ENCODE measurements at places on chromosomes 12 and 14.

GRCh38 chr12:29804019-29804418 lies 20.3 kb upstream of the TMTC1 start:
- no peak for DNase-seq
- H3K4me3 ChIP-seq: no peak overlapping the region
- H3K4me1 ChIP-seq: no peaks in the 10 kb centered on the region
- no peaks in the 10 kb centered on the region for H3K27me3 ChIP-seq
- no peak overlapping the region for H3K27ac ChIP-seq

DNA sequence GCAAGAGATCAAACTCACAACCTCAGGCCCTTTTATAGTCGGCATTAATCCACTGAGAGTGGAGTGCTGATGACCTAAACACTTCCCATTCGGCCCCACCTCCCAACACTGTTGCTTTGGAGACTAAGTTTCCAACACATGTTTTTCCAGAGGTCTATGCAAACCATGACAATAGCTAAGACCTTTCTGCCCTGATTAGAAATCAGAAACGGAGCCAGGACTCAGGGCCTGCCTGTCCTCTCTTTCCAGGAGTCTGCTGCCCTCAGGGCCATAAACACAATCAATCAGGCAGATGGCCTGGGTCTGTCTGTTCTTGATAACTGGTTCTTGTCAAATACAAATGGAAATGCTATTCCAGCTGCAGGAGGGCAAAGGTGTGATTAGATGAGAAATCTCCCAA lies 97.2 kb upstream of the PSMC1 start:
- no peak overlapping the region for H3K27ac ChIP-seq
- no peaks in the 10 kb centered on the region for H3K36me3 ChIP-seq
- DNase-seq: peak; percentile 18
- H3K4me3 ChIP-seq: no peak overlapping the region
- H3K27me3 ChIP-seq: no peaks in the 10 kb centered on the region

DNA sequence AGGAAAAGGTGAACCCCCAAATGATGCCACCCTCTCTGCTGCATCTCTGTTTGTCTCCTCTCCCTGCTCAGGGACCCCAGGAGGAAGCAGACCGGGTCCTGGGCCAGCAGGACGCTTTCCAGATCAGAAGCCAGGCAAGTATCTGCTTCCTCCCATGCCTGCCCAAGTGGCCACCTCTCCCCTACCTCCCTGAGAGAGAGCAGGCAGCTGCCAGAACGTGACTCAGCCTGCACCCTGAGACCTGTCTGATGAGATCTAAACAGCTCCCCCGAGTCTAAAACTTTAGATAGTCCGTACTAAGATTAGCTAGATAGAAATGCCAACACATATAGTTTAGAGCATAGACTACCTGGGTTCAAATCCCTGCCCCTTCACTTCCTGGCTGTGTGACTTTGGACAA lies 31.2 kb upstream of the OAS1 start:
- H3K4me3 ChIP-seq: no peak overlapping the region
- H3K27ac ChIP-seq: no peak overlapping the region
- no peaks in the 10 kb centered on the region for H3K36me3 ChIP-seq

DNA sequence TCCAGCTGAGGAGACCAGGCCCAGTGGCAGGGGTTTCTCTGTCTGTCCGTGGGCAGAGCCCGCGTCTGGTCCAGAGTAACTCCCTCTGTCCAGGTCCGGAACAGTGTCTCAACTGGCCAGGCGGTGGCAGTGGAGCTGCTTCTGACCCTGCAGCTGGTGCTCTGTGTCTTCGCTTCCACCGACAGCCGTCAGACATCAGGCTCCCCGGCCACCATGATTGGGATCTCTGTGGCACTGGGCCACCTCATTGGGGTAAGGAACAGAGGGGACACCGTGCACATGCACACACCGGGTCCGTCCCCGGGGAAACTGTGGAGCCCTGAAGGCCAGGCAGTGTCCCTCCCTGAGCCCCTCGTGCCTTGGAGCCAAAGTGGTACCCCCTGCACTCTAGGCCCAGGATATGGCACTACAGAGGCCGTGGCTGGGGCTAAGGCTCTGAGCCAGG lies 1.5 kb downstream of the AQP6 start:
- peaks cover 15% of the 10 kb centered on the region for H3K27me3 ChIP-seq
- H3K4me1 ChIP-seq: peaks cover 24% of the 10 kb centered on the region
- DNase-seq: no peak
- H3K4me3 ChIP-seq: no peak overlapping the region

DNA sequence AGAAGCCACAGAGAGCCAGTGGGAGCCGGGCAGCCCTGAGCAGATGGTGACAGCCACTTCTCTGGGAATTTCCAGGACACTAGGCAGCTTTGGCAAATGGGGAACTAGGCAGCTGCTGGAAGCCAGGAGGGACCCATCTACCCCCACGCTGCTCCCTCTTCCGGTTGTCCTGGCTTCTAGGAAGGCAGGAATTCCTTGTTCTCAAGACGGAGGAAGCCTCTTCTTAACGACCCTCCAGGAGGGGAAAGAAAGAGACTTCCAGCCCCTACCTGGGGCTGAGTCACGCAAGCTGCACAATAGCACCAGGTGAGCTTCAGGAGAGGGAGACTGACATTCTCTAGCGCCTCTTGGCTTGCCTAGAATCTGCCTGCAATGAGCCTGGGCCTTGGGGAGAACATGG lies 141.5 kb downstream of the ANO2 start:
- H3K36me3 ChIP-seq: no peaks in the 10 kb centered on the region
- H3K27me3 ChIP-seq: peaks cover 20% of the 10 kb centered on the region
- H3K4me3 ChIP-seq: no peak overlapping the region
- no peak for DNase-seq
- H3K27ac ChIP-seq: no peak overlapping the region

Data from large intestine (tissue), 12 donors.